ENCODE measurements at places on chromosomes 3 and 15.

DNA sequence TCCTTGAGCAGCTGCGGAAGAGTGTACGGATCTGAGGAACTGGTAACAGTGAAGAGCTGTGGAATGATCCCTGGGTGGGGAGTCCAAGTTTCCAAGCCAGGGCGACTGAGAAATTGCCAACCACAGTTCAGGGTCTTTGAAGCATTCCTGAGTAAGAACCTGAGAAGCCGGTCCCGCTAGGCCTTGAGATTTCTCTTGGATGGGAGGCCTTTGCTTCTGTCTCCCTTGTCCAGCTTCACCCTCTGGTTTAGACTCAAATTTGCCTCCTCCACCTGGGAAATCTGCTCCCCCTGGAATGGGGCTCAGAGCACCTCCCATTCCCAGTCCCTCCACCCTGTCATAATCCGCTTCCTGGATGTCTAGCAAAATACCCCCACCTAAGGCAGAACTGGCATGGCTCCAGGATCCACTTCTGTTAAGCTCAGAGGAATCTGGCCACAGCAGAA lies 127.7 kb upstream of the DLG1 start:
- no peak for DNase-seq

- DNase-seq = no peak
Observed at GRCh38 chr3:180430896-180431295, 171.1 kb upstream of the TTC14 start.

DNA sequence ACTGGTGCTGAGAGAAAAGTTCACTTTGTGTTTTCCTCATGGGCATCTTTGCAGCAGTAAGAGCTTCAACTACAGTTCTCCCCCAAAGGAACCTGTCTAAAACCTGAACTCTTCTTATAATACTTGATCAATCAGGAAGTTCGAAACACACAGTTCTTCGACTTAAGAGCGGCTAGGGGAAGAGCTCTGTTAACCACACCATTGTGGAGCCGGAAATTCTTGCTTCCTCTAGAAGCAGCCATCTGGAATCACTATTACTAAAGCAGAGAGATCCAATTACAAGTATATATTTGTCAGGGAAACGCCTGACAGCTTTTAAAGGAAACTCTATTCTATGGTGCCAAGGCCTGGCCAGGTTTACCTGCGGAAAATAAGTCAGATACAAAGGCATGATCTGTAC lies 337.3 kb upstream of the CBLB start:
- DNase-seq = peak; percentile 39

DNA sequence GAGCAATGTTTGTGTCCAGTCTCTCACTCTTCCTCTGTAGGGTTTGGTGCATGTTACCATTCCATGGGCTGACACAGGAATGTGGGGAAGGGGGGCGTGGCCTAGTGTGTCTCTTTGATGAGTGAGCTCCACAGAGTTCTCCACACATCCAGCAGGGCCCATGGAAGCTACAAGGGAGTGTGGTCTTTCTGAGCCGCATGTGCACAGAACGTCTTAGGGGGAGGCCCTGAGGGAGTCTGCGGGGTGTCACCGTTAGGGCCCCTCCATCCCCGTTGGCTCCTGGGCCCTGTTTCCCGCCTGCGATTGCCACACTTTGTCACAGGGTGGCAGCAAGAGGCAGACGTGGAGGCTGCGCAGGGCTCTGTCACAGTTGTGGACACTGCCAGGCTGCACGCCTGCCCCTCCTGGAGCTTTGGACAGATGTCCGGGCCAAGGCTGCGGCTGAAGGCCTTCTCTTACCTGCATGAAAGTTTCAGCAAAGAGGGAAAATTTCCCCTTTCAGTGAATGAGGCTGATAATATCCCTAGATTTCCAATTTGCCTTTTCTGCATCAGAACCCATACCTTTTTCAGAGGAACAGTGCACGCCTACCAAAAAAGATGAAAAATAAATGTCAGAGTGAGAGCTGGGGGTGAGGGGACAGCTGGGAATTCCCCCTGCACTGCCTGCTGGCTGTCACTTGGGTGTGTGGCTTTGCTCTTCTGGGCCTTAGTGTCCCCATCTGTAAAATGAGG lies 24.3 kb downstream of the CACNA2D3 start:
- no peak for DNase-seq

DNA sequence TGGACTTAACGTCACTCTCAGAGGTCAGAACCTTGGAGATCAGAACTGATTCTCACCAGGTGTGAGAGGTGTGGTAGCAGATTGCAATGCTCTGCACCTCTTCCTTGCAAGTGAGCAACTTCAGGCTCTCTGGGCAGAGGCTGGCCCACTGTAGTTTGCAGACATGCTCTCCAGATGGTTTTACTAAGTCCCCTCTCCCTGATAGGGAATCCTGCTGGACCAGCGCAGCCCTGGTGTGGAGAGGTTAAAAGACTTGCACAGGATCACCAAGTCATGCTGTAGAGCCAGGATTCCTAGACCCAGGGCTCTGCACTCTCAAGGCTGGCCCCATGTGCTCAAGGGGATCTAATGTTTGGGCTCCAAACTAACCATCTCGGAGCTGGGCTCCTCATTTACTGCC lies 62.2 kb downstream of the RPL39L start:
- DNase-seq = no peak

GRCh38 chr15:55721554-55722185 lies 21.3 kb downstream of the PRTG start:
- no peak for DNase-seq

GRCh38 chr3:18419232-18419631 lies 5.9 kb downstream of the SATB1 start:
- no peak for DNase-seq

GRCh38 chr15:49045751-49046219 lies 461 bp downstream of the SECISBP2L start:
- no peak for DNase-seq

DNA sequence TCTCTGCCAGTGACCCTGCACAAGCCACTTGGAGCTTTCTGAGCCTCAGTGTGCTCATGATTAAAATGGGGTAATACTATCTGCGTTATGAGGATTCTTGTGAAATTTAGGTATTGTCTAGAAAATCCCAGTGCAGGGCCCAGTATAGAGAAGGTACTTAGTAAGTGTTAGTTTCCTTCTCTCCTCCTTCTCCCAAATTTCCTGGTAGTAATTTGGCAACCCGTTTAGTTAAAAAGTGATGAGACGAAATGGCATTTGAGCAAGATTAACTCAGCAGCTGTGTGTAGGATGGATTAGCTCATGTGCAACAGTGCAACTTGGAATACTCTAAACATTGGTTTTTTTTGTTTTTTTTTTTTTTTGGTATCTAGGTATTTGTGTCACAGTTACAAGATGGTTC lies 84.6 kb downstream of the SLCO3A1 start:
- DNase-seq = no peak

- DNase-seq = no peak
Observed at GRCh38 chr3:116161575-116162525, 283.4 kb downstream of the LSAMP start.

GRCh38 chr3:126340943-126341754 lies 16.1 kb downstream of the KLF15 start:
- DNase-seq = no peak

DNA sequence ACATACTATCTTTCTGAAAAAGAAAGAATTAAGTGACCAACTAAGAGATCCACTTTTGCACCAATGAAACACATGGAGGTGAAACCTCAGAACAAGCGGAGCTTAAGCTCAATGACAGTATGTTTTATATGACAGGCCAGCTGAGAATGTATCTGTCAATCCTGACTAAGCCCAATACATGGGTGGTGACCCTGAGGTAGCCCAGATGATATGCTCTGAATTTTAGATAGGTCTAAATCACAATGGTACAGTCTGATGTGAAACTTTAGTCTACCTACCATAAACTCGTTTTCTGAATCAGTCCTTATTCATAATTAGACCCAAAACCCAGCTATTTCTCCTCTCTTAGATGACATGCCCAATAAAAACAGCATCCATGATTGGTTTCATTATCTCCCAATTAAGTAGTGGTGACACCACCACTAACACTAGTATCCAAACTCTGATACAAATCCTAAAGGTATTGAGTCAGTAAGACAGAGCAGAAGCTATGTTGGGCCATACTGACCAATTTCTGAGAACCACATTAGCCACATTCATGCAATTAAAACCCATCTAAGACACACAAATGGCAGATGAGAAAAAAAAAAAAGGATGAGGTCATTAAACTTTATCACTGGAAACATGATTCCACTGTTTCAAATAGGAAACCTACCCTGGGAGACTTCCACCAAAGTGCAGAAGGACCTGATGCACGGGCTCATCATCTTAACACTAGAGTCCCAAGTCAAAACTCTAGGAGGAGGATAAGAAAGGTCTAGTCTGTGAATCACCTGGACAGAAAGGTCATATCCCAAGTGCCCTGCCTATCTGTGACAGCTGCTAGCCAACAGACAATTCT lies 20.6 kb downstream of the CMTM6 start:
- DNase-seq = no peak

DNA sequence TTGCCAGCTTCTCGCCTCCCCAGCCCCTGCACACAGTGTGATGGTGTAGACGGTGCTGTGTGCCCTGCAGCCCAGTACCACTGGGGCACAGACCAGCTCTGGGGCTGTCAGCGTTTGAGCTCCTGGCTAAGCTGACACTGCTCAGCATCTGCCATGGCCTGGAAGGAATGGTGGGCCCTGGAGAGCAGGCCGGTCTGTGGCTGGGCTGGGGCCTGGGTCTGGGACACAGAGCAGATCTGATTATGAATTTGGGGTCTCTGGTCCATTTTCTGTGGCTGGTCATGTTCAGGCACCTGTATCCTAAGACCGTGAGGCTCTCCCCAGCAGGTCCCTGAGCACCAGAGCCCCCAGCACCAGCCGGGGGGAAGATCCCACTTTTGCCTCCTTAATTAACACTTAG lies 34.7 kb downstream of the HCN4 start:
- no peak for DNase-seq

GRCh38 chr15:68875377-68876116 lies 54.8 kb upstream of the SPESP1 start:
- peak; percentile 68 for DNase-seq

DNA sequence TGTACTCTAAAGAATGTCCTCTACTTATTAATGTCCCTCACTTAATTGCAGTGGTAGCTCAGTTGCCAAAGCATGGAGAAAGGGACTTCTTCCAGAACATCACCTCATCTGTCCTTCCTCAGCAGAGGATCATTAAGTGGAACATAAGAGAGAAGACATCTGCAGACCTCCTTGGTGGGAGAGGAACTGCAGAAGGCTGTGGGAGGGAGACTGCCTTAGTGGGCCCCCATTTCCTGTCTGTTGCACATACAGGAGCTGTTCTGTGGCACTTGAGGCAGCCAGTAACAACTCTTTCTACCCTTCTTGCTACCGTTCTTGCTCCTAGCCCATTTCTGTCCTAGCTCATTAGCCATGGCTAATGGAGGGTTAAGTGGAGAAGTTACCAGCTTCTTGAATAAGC lies 33.6 kb downstream of the HPS3 start:
- DNase-seq = no peak

DNA sequence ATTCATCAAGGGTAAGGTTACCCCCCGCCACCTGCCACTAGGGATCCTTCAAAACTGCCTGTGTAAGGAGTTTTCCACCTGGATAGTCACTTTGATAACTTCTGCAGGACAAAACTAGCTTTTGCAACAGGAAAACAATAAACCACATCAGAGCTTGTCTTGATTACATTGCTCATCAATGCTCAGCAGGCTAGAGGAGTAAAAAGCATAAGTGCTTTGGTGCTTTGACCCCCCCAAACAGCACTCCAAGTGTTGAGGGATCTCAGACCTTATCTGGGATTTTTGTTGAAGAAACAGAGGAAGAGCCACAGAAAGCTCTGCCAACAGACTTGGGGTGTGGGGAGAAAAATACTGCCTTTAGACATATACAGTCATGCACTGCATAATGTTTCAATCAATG lies 10.8 kb upstream of the PHLDB2 start:
- no peak for DNase-seq

GRCh38 chr3:114389156-114389555 lies 95.3 kb downstream of the TIGIT start:
- no peak for DNase-seq

- no peak for DNase-seq
Observed at GRCh38 chr15:82587805-82588204, 47.5 kb upstream of the RPS17 start.

DNA sequence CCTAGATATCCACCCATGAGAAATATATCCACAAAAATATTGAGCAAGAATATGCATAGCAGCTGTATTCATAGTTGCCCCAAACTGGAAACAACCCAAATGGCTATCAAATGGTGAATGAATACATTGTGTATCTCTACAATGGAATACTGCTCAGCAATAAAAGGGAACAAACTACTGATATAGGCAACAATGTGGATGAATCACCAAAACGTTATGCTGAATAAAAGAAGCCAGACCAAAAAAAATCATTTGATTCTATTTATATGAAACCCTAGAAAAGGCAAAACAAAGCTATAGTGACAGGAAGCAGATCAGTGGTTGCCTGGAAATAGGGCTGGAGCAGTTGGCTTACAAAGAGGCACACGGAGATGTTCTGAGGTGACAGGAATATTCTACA lies 15.5 kb upstream of the CMTM7 start:
- no peak for DNase-seq

DNA sequence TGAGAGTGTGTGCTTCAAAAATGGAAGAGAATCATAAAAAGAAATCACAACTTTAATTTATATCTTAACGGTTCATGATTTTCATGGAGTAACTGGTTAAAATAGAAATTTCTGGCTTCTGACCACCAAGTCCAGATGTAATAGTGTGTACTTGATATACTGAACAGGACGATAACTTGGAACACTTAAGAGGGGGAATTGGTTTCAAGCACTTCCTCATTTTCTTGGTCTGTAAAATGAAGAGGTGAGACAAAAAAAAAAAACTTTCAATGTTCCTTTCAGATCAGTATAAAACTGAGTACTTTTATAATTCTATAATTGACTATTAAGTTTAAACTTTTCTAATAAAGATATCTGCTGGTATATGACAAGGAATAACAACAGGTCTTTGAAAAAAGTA lies 64.0 kb upstream of the TRA2B start:
- no peak for DNase-seq

DNA sequence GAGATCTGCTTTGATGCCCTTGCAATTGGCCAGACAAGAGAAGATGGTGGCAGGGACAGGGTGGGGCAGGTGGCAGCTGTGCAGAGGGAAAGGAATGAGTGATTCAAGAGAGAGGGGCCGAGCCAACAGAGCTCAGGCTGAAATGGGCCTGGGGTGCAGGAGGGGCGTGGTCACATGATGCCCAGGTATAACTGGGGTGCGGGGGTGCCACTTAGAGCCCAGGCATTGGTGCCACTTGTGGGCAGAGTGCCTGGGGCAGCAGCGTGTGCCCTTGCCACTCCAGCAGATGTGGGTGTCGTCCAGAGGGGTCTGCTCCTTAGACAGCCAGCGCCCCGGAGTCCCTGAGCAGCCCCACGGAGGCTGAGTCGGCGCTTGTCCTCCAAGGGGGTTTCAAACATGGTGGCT lies 88.7 kb downstream of the PLXNA1 start:
- no peak for DNase-seq

DNA sequence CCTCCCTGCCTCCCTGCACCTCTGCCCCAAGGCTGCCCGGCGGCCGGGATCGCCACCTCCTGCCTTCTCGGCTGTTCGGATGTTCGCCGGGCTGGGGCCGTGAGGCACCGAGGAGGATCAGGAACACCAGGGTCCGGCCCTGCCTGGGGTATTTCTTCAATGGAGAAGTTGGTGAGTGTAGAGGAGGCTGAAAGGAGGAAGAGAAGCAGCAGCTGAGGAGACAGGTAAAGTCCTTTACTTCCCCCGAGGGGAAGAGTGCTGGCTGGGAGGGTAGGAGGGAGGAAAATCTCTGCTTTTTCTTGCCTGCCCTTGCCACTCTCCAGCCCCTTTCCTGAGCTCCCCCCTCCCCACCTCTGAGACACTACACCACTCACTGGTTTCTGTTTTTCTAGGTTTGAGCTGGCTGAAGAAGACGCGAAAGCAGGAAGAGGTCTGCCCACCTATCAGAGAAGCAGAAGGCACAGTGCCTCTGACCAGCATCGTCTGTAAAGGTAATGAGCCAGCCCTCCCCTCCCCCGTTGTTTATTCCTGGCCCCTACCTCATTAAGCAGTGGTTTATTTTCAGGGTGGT lies 519 bp downstream of the ASB7 start:
- no peak for DNase-seq

Measured in fibroblast of skin of left biceps (primary cell).